ENCODE measurements at places on chromosomes 4 and X.

GRCh38 chr4:149700272-149700671 lies 115.4 kb downstream of the IQCM start:
- DNase-seq = no peak

GRCh38 chrX:97498093-97498492 lies 614.4 kb downstream of the RPA4 start:
- no peak for DNase-seq

- DNase-seq = no peak
Measured at GRCh38 chrX:153905481-153906095, 1.1 kb downstream of the AVPR2 start.

DNA sequence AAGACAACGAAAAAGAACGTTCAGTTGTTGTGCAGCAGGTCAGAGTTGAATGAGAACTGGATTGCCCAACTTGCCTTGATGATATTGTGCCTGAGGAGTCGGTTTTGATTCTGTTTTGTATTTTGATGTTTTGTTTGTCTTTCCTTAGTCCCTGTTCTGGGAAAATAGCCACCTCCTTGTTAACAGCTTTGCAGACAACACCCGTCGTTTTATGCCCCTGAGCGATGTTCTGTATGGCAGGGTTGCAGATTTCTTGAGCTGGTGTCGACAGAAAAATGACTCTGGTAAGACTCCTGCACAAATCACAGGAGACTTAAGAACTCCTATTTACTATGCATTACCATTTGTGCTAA lies 4.5 kb downstream of the BST1 start:
- no peak for DNase-seq

DNA sequence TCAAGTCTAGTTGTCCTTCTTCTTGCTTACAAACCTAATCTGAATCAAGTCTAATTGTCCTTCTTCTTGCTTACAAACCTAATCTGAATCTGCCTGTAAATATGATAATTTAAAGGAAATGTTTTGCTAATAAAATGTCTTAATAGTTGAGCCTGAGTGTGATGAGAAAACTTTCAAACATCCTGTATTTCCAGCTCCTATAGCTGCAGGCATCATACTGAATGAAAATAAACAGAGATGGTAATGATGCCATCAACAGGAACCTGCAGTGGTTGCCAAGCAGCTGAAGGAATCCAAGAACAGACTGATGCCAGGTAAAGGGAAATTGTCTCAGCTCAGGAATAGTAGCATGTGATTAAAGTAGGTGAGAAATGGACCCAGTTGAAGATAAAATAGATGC lies 156.1 kb upstream of the IRS4 start:
- DNase-seq = no peak

GRCh38 chr4:188452097-188452496 lies 312.9 kb downstream of the TRIML1 start:
- no peak for DNase-seq

- peak; percentile 19 for DNase-seq
Measured at GRCh38 chrX:11724122-11725017, 33.7 kb upstream of the MSL3 start.

DNA sequence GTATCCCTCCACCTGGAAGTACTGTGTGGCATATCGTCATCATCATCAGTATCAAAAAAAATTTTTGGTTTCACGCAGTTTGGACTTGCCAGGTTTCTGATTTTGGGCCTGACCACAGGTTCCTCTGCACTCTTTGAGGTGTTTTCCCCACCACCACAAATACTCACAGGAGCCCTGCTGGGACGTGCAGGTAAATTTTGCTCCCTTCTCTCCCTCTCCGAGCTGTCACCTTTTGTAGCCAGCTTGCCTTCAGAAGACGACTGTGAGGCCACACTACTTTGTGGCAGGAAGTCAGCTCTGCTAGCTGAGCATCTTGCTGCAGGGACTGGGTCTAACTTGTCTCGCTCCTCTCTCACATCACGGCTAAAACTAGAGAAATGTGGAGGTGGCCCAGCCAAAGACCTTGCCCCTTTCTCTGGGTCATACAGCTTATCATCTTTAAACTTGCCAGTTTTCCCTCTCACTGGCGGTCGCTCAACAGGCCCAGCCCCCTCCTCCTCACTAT lies 2.8 kb downstream of the PJA1 start:
- no peak for DNase-seq

- DNase-seq = no peak
Measured at GRCh38 chr4:83276299-83277040, 8.1 kb downstream of the COQ2 start.

DNA sequence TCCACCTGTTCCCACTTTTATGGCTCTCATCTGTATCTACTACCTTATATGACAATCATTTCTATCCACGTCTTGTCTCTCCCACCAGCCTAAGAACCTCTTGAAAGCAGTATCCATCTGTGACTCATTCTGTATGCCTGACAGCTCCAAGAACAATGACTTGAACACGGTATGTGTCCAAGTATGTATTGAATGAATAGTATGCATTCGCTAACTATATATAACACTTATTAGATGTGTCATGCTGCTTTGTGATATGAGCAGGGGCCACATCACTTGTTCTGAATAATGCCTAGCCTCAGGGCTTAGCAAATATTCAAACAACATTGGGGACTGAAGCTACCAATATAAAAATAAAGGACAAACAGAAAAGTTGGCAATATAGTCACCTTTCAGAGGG lies 4.9 kb downstream of the OPHN1 start:
- no peak for DNase-seq

GRCh38 chrX:139905743-139906142 lies 27.1 kb downstream of the ATP11C start:
- no peak for DNase-seq

DNA sequence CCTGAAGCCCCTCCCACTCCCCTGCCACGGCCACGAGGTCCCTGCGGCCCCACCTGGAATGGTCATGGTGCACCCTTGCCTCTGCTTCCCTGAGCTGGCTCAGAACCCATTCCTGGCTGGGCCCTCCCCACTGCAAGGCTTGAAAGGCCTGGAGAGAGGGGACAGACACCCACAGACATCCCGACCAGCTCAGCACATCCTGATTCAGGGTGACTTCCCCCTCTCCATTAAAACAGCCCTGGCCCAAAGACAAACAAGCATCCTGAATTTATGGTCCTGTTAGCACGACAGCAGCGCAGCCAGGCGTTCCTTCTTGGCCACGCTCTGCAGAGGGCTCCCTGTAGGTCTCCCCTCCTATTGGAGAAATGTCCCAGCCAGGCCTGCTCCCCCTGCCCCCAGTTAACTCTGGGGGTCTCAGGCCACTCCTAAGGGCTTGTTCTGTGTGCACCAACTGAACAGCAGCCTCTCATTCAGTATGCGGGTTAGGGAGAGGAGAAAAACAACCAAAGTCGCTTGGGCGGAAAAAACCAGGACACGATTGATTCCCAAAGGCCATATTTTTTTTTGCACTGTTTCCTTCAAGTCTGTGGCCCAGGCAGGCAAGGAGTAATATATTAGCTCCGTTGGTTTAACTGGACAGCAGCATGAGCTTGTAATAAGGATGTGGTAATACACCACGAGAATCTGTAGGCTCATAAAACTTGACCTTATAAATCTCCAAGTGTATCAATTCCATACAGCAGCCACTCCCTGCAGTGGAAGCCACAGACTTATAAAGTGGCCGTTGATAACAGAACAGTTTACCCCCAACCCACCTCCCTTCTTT lies 106.7 kb upstream of the MSX1 start:
- no peak for DNase-seq

DNA sequence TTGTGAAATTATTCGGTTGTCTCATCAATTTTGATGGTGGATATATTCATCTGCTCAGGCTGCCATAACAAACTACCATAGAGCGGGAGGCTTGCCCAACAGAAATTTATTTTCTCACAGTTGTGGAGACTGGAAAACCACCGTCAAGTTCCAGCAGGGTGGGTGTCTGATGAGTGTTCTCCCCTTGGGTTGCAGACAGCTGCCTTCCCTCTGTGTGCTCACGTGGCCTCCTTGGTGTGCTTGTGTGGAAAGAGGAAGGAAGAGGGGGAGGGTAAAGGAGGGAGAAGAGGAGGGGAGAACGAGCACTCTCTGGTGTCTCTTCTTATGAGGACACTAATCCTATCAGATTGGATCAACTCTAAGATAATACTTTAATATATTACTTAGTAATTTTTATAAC lies 123.8 kb upstream of the TEX13D start:
- DNase-seq = no peak

DNA sequence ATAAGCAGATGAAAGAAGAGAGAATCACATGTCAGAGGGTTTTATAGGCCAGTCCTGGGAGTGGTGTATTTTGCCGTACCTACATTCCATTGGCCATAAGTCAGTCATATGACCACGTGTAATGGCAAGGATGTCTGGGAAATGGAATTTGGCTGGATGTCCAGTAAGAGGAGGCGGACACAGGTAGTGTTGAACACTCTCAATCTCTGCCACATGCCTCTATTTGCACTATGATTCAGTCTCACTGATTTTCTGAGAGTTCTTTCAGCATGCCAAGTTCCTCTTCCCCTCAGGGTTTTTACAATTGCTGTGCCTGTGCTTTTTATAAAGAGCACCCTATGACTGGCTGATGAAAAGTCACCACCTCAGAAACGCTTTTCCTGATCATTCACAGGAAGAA lies 164.2 kb upstream of the GPR101 start:
- DNase-seq = no peak

GRCh38 chr4:94870146-94870545 lies 112.4 kb downstream of the BMPR1B start:
- DNase-seq = no peak

DNA sequence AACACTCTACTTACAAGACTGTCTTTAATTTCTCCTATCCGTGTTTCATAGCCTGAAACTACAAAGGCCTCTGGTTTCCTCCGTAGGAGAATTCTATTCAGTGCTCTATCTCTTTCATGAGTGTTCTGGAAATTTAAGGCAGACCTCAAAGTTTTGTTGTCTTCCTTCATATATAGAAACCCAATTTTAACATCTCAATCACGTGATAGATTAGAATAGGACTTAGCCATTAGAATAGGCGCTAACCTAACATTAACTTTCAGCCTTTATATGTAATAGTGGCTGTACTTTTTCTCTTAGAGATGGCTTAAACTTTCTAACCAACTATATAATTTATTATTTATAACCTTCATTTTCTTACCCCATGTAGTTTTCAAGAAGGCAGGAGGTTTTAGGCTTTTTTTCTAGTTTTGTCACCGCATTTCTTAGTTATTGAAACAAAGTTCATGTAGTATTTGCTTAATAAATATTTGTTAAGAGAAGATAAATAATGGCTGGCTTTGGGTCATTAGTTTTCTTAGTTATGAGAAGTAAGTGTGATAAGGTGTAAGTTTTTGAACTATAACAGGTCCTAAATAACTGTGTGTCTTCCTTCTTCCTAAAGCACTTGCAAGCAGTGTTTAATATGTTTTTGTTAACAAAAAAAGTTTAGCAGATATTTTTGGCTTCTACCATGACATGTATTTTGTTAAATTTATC lies 1504.6 kb upstream of the ADGRL3 start:
- DNase-seq = no peak

DNA sequence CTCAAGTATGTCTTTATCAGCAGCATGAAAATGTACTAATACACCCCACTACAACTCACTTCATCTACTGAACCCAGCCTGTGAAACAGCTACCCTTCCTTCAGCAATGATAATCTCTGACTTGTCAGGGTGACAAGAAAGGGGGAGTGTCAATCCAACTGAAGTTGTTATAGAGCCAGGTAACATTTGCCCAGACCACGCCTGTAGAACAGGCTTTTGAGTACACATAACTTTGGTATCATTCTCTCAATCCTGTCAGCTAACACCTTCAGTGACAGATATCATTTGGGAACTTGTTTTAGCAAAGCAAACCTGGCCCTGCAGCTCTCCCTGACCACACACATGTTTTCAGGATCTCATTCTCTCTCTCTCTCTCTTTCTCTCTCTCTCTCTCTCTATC lies 592.2 kb downstream of the SMARCA1 start:
- DNase-seq = no peak

DNA sequence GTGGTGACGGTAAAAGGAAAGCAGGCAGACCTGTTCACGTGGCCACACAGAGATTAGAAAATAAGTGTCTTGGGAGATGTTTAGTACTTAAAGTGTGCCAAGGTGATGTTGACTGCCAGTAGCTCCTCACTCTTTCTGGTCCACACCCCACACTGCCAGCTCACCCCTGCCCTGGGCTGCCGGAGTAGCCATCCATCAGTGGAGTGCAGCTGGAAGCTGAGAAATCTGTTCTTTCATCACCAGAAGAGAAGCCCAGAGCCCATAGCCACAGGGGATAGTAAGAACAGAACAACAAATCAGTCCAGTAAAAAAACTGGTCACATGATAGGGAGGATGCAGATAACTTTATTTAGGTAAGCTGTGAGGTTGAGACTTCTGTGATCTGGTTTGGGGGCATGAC lies 64.1 kb downstream of the WWC2 start:
- no peak for DNase-seq

DNA sequence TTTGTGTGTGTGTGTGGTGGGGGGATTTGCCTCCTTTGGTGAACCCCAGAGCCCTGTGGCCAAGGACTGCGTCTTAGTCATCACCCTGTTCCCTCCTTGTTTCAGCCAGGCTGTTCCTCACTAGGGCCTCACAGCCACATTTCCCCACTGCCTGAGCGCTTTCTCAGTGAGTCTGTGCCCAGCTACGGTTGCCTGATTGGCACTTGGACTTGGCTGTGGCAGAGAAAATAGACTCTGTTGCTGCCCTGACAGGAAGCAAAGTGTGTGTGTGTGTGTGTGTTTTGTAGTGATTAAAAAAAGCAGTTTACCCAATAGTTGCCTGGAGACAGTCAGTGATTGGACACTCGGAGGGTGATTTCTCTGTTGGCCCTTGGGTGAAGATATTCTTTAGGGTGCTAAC lies 113.0 kb downstream of the UCHL1 start:
- no peak for DNase-seq

DNA sequence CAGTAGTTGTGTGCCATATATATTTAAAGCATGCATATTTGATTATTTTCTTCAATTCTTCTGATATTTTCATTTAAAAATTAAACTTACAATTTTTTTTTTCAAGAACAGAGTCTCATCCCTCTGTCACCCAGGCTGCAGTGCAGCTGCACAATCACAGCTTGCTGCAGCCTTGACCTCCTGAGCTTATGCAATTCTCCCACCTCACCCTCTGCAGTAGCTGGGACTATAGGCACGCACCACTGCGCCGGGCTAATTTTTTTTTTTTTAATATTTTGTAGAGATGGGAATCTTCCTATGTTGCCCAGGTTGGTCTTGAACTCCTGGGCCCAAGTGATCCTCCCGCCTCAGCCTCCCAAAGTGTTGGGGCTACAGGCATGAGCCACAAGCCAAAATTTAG lies 5.8 kb upstream of the DCLK2 start:
- DNase-seq = no peak

GRCh38 chr4:135032670-135033069 lies 831.1 kb upstream of the PABPC4L start:
- no peak for DNase-seq

GRCh38 chr4:85968945-85969819 lies 390.7 kb downstream of the MAPK10 start:
- no peak for DNase-seq

GRCh38 chr4:183256343-183256742 lies 63.7 kb downstream of the CLDN22 start:
- DNase-seq = no peak

Measured in activated naive CD4-positive, alpha-beta T cell treated with anti-CD3 and anti-CD28 coated beads for 36 hours (primary cell).